Muscle of back (tissue), 13 donors: ENCODE measurements at places on chromosomes 1 and 21. TPM values are rescaled to one million over a fixed set of nuclear protein-coding genes. Genes with fewer than 3 reads are reported as not detected.

The IVL gene
- polyA plus RNA-seq, result not detected

The LAX1 gene
- polyA plus RNA-seq, result 0.45 TPM

The NEK2 gene
- polyA plus RNA-seq, result 5.0 TPM

The KRTAP13-3 gene
- not detected for polyA plus RNA-seq

The CYP4A22 gene
- not detected for polyA plus RNA-seq

The DDR2 gene
- 60.7 TPM for polyA plus RNA-seq

The PTPN22 gene
- polyA plus RNA-seq, result 1.7 TPM

The ZNF683 gene
- polyA plus RNA-seq, result not detected

The ETNK2 gene
- polyA plus RNA-seq, result 2.9 TPM

The HSF2BP gene
- polyA plus RNA-seq, result 0.80 TPM

The PSMB4 gene
- 150 TPM for polyA plus RNA-seq

The ILDR2 gene
- 2.2 TPM for polyA plus RNA-seq

The VHLL gene
- polyA plus RNA-seq, result not detected

The FCAMR gene
- polyA plus RNA-seq, result not detected

The FAAH gene
- 11.2 TPM for polyA plus RNA-seq

The ARTN gene
- polyA plus RNA-seq, result 1.3 TPM

The PGBD5 gene
- polyA plus RNA-seq, result 16.9 TPM

The CD48 gene
- polyA plus RNA-seq, result 0.99 TPM

The FAM151A gene
- polyA plus RNA-seq, result not detected

The HNRNPCL4 gene
- polyA plus RNA-seq, result not detected

The MYBPHL gene
- 1.1 TPM for polyA plus RNA-seq

The TCHH gene
- polyA plus RNA-seq, result not detected

The C2CD4D gene
- not detected for polyA plus RNA-seq

The RCAN1 gene
- 55.5 TPM for polyA plus RNA-seq

The SAMD11 gene
- polyA plus RNA-seq, result 6.6 TPM

The CDC73 gene
- 29.0 TPM for polyA plus RNA-seq

The KRTAP19-3 gene
- polyA plus RNA-seq, result not detected

The CSMD2 gene
- 0.74 TPM for polyA plus RNA-seq

The AMY1C gene
- polyA plus RNA-seq, result not detected
